ENCODE measurements at places on chromosomes 7 and 10.

GRCh38 chr10:19043431-19043830 is 5.2 kb upstream of the MALRD1 start:
- no peak for DNase-seq

GRCh38 chr7:152975076-152975475 is 215.5 kb downstream of the ACTR3B start:
- DNase-seq, result no peak

DNA sequence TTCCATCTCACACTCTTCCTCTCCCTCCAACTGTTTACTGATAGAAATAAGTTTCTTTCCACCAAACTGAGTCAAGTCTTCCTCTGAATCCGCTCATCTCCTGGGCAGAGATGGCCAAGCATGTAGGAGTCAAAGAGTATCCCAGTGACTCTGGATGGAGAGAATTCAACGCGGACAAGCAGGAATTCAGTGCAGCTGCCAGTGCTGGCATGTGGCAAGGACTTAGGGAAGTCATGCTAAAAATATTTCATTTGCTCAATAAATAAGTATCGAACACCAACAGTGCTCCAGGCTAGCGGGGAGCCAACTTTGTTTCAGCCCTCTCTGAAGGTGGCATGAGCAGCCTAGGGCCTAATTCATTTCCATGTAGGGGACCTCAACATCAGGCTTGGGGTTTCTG is 351.6 kb upstream of the ZMIZ1 start:
- no peak for DNase-seq

GRCh38 chr10:5560142-5560816 is 35.5 kb downstream of the CALML3 start:
- DNase-seq, result no peak

DNA sequence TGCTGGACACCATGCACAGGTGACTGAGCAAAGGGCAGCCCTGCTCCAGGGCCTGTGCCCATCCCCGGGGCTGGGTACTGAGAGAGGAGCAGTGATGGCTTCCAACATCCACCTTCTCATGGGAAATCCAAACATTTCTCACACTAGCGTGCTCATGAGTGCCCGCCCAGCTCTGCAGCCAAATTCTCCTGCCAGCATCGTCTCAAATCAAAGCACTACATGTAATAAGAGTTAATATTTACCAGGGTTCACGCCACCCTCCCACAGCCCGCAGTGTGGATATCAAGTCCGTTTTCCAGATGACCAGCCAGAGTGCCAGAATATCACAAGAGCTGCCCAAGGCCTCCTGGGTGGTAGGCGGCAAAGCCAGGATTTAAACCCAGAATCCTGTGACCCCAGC is 12.1 kb downstream of the IL15RA start:
- DNase-seq, result no peak

- no peak for DNase-seq
These were observed 438.6 kb downstream of the TNS3 start for GRCh38 chr7:47143339-47143738.

- no peak for DNase-seq
These were observed 8.1 kb downstream of the DLD start for GRCh38 chr7:107898997-107899594.

DNA sequence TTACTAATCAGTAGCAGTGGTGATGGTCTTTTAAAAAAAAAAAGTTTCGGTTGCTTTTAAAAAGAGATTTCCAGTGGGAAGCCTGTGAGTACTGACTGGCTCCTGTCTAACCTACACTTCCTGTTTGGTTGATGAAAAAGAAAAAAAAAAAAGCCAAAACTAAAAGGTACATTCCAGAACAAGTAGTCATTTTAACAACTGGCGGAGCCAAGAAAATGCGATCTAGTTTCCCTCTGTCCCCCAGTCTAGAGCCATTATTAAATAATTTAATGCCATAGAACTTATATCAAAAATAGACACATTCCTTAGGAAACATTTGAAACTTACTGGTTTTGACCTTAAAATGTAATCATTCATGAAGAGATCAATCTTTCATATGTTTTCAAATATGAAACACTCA is 254.2 kb upstream of the C7orf33 start:
- no peak for DNase-seq

DNA sequence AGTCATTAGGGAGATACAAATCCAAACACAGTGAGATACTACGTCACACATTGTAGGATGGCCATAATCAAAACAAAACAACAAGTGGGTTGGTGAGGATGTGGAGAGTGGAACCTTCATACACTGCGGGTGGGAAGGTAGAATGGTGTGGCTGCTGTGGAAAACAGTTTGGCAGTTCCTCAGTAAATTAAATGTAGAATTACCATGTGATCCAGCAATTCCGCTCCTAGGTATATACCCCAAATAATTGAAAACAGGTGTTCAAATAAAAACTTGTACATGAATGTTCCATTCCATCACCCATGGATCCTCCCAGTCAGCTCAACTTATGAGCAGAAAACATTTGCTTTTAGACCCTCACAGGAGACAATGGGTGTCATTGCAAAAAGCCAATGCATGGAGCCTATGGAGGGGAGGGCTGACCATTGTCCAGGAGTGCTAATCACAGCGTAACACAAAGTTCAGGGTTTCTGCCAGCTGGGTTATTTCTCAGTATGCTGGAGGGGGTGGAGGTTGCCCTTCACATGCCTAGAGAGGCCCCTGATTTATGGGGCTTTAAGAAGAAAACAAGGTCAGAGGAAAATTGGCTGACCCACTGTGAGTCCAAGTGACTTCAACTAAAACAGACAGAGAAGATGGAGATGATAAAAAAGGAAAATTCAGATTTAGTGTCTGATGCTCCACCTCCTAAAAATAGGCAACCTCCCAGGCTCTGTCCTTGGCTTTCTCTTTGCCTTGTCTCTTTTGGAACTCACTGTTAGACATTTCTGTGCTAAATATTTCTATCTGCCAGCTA is 124.1 kb downstream of the WDR11 start:
- DNase-seq, result no peak

GRCh38 chr7:155371331-155371883 is 73.7 kb downstream of the INSIG1 start:
- no peak for DNase-seq

DNA sequence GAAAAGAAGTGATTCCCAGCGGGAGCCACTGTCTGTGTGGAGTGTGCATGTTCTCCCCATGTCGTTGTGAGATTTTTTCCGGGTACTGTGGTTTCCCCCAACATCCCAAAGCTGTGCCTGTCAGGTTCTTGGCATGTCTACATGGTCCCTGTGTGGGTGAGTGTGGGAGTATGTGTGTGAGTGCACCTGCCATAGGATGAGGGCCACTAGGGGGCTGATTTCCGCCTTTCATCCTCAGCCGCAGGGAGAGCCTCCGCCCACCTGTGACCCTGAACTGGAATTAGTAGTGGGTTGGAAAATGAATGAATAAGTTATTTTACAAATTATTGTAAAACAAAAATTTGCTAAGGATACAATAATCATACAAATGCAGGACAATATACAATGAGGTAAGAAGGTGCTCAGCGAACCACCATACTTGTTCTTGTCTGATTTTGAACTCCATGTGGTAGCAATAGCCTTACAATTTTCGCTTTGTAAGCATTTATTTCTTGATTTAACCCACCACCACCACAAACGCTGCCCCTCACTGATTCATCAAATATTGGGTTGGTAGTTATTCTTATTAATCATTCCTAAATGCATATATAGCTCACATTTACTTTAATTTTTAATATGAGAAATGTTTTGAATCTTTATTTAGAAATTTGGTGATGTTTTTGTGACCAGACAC is 641.2 kb upstream of the VSTM2A start:
- no peak for DNase-seq

DNA sequence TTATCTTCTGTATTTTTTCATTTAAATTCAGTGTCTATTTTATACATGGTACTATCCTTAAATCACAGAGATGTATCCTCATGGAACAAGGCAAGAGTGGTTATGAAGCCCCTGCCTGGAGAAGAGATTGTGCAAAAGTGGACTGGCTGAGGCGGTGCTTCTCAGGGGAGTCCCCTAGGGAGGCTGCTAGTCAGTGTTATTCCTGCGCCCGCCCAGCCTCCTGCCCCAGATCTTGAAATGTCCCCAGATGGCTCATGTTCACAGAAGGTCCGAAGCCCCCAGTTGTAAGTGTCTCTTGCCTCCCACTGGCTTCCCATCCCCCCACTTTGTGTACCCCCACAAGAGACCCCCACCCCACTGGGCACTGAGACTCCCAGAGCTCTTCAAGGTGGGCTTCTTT is 366.9 kb downstream of the TNS3 start:
- no peak for DNase-seq

DNA sequence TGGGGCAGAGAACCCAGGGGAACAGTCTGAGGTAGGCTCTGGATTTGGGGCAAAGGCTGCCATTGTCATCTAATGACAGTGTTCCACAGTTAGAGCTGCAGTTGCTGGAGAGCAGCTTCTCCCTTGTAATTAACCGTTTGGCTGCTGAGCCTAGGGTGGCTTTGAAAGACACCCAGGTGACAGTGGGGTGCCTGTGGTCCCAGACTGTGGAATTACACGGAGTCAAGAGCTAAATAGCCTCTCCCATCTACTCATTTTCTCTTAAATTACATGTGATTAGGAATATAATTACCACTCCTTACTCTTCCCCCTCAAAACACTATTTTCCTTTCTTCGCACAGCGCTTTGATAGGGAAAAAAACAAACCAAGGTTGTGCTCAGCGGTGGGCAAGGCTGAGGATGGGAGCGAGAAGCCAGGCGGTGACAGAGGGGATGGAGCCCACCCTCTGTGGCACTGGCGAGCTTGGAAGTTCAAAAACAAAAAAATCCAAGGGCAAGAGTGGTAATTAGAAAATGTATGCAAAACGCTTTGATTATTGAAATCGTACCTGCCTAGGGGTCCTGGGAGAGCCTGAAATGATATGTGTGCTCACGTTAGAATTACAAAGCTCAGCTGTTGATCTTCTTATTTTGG is 44.1 kb downstream of the BAMBI start:
- no peak for DNase-seq

- no peak for DNase-seq
These were observed 57.7 kb downstream of the MAD1L1 start for GRCh38 chr7:2175091-2175490.

DNA sequence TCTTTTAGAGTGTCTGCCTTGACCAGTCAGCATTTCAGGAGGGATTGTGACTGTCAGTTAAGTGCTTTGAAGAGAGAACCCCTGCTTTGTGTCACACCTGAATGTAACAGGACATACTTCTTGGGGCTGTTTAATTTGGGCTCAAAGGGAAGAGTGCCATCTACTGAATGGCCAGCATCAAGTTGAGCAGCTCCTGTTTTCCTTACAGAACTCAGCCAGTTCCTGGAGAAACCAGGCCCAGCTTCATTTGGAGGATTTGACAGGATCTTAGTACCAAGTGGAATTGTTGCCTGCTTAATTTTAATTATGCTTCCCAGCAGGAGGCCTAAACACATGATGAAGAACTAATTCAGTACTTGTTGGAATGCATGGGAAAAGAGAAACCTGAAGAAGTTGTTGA is 8.3 kb downstream of the ADD3 start:
- no peak for DNase-seq

- no peak for DNase-seq
These were observed 292.0 kb upstream of the FZD8 start for GRCh38 chr10:35933940-35934641.

DNA sequence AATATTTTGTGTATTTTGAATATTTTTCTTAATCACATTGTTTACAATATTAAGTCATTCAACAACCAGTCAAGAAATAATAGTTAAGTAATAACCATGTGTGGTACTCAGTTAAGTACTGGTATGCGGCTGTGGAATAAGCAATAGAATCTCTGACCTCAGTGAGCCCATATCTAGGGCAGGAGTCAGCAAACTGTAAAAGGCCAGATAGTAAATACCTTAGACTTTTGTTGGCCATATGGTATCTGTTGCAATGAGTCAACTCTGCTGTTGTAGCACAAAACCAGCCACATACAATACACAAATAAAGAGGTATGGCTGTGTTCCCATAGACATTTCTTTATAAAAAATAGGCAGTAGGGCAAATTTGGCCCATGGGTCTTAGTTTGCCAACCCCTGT is 311.6 kb upstream of the SEMA3A start:
- DNase-seq, result no peak

DNA sequence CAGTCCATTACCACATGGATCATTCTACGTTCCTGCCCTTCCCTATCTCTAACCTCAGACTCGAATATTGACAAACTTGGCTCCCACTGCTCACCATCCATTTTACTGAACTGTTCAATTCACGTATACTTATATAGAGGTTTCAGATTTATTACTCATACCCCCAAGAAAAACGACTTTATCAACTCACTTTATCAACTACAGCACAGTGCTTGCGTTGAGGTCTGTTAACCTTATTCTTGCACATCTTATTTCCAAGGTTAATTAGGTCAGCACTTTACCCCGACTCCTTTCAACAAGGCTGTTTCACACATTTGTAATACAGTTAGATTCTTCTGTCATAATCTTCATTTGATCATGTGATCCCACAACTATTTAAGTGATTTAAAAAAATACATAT is 162.3 kb upstream of the AHR start:
- no peak for DNase-seq

DNA sequence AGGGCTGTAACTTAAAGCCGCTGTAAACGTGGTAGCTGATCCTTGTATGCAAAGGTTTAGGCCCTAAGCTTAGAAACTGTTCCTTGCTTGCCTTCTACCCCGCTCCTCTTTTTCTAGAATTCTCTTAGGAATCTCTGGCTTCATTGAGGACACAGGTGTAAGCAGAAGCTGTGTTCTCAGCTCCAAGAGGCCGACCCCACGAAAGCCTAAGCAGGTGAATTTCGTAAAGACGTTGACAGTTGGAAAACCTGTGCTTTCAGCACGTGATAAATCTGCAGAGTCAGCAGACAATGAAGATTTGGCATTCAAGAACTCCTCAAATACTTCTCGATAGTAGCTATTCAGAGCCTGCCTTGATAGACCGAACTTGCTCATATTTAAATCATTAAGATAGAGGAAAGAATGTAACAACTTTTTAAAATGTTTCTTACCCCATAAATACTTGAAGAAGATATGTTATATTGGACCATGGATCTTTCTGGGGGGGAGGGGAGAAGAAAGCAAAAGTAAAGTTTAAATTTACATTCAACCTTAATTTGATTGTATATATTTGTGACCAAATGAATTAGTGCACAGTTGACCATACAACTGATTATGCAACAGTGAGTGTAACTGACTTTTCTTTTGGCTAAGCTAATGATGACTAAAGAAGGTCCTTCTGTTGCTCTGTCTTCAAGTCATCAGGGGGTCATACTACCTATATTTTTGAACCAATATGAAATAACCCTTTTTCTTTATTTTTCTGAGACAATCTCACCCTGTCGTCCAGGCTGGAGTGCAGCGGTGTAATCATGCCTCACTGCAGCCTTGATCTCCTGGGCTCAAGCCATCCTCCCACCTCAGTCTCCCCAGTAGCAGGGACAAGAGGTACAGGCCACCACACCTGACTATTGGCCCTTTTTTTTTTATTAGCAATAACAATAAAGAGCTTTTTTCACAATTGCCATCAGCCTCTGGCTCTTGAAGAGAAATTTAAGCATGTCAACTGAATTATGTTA is 1.2 kb upstream of the GDI2 start:
- DNase-seq, result no peak

Measured in HL-60 (cell line).